ENCODE measurements at places on chromosomes 5 and 9. TPM values are rescaled to one million over a fixed set of nuclear protein-coding genes. Genes with fewer than 3 reads are reported as not detected.
A peak's percentile ranks its signal among the peaks of the same experiment; 100 is the strongest.

DNA sequence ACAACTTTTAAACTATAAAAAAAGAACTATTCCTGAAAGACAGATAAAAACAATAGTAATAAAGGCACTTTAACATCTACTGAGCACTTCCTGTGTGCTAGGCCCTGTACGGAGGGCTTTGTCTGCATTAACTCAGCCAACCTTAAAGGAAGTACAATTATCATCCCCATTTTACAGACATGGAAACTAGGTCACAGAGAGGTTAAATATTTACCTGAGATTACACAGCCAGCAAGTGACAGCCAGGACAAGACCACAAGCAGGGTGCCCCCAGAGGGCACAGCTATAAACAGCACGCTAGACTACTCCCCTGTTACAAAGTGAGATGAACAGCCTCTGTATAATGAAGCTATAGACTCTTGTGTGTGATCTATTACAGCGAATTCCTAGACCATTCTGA, 25.5 kb downstream of the DDX31 start:
- H3K4me3 ChIP-seq = no peak overlapping the region
- no peaks in the 10 kb centered on the region for H3K27me3 ChIP-seq
- DNase-seq = no peak
- H3K27ac ChIP-seq = no peak overlapping the region
- no peaks in the 10 kb centered on the region for H3K4me1 ChIP-seq
- peaks cover 86% of the 10 kb centered on the region for H3K36me3 ChIP-seq

GRCh38 chr9:12708562-12709298, 15.5 kb downstream of the TYRP1 start:
- H3K27me3 ChIP-seq = no peaks in the 10 kb centered on the region
- DNase-seq = no peak
- no peaks in the 10 kb centered on the region for H3K4me1 ChIP-seq
- H3K4me3 ChIP-seq = no peak overlapping the region

GRCh38 chr9:96071076-96071814, 195.8 kb downstream of the ERCC6L2 start:
- H3K27me3 ChIP-seq = no peaks in the 10 kb centered on the region
- no peak overlapping the region for H3K27ac ChIP-seq
- DNase-seq = no peak
- H3K36me3 ChIP-seq = no peaks in the 10 kb centered on the region
- H3K4me3 ChIP-seq = no peak overlapping the region
- no peaks in the 10 kb centered on the region for H3K4me1 ChIP-seq

GRCh38 chr9:114779352-114779845, 26.4 kb downstream of the TNFSF15 start:
- no peaks in the 10 kb centered on the region for H3K27me3 ChIP-seq
- H3K4me1 ChIP-seq = peaks cover 6% of the 10 kb centered on the region
- H3K36me3 ChIP-seq = no peaks in the 10 kb centered on the region
- no peak for DNase-seq

DNA sequence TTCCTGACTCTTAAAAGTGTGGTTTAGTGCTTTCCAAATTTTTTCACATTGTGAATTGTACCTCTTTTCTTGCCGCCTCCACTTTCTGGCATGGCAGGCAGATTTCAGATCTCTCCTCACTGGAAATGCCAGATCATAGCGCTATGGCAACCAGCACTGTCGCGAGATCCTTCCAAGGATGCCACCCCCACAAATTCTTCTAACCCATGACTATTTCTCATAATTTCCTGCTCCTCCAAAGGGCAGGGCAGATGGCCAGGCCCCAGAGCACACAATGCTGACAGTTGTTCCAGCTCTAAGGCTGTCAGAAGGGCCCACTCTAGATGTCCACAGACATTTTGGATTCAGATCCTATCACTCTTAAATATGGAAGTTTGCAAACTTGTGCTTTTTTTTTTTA, 446.2 kb upstream of the RIOK2 start:
- H3K4me1 ChIP-seq = no peaks in the 10 kb centered on the region
- H3K4me3 ChIP-seq = no peak overlapping the region
- no peak for DNase-seq
- H3K36me3 ChIP-seq = no peaks in the 10 kb centered on the region

DNA sequence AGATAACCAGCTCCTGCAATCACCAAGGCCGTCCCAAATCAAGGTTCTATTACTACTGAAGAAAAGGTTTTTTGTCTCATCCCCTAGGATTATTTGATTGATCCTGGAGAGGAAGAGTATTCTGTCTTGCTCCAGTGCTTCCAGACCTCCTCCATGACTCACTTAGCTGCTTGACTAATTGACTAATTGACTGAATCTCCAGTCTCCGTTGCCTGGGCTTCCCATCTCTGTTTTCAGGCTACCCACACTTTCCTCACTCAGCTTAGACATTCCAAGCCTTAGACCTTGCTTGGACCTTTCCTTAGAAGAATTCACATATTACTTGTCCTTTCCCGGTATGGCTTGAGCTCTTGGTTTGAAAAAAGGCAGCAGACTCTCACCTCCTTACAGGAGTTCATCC, 60.6 kb downstream of the FRMD3 start:
- H3K36me3 ChIP-seq = no peaks in the 10 kb centered on the region
- H3K27me3 ChIP-seq = no peaks in the 10 kb centered on the region
- peaks cover 3% of the 10 kb centered on the region for H3K4me1 ChIP-seq
- H3K27ac ChIP-seq = no peak overlapping the region
- H3K4me3 ChIP-seq = no peak overlapping the region

GRCh38 chr5:135016861-135017290, 17.2 kb downstream of the PITX1 start:
- H3K27ac ChIP-seq = no peak overlapping the region
- H3K4me1 ChIP-seq = no peaks in the 10 kb centered on the region
- H3K27me3 ChIP-seq = no peaks in the 10 kb centered on the region
- no peaks in the 10 kb centered on the region for H3K36me3 ChIP-seq

GRCh38 chr5:176152191-176152929, 85.9 kb upstream of the SIMC1 start:
- DNase-seq = no peak
- H3K27ac ChIP-seq = no peak overlapping the region
- no peaks in the 10 kb centered on the region for H3K4me1 ChIP-seq
- no peak overlapping the region for H3K4me3 ChIP-seq
- no peaks in the 10 kb centered on the region for H3K36me3 ChIP-seq

DNA sequence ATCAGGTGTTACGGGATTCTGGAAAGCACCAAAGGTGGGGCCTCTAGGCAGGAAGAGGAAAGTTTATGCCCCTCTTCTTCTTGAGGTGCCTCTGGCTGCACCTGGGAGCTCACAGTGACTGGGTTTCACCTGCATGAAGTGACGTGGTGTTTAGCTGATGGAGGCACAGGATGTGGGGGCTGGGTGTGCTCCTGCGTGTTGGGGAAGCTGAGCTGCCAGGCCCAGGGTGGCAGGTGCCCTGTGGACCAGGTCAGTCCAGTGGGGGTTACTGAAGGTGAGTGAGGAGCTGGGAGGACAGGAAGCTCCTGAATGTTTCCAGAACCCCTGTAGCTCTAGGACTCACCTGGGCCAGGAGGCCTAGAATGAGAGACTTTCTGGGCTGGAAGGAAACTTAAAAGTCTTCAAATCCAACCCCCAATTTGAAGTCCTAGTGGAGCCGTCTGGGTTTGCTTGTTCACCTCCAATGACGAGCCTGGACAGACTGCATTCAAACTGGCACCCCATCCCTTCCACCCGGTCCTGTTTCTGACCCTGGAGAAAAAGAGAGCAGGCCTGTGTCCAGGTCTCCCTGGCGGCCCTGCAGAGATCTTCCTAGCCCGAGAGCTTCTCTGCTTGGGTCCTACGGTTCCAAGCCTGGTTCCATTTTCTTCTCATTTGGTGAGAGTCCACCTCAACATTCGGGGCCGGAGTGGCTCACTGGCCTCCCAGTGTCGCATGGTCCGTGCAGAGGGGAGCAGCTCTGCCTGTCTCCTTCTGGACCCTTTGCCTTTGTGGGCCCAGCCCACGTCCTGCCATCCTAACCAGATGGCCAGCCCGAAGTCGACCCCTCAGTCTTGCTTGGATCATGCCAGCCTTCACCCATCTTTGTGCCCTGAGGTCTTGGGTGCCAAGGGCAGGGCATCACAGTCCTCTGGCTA, 22.3 kb downstream of the TRAF1 start:
- H3K4me1 ChIP-seq = peaks cover 80% of the 10 kb centered on the region
- DNase-seq = peak; percentile 71
- H3K36me3 ChIP-seq = peaks cover 55% of the 10 kb centered on the region
- H3K27ac ChIP-seq = peak overlapping the region; percentile 92
- no peak overlapping the region for H3K4me3 ChIP-seq
- H3K27me3 ChIP-seq = no peaks in the 10 kb centered on the region

- peaks cover 9% of the 10 kb centered on the region for H3K4me1 ChIP-seq
- no peak for DNase-seq
- H3K36me3 ChIP-seq = no peaks in the 10 kb centered on the region
- H3K4me3 ChIP-seq = no peak overlapping the region
- H3K27ac ChIP-seq = no peak overlapping the region
These were observed 24.5 kb upstream of the FOCAD start for GRCh38 chr9:20659474-20659967.

DNA sequence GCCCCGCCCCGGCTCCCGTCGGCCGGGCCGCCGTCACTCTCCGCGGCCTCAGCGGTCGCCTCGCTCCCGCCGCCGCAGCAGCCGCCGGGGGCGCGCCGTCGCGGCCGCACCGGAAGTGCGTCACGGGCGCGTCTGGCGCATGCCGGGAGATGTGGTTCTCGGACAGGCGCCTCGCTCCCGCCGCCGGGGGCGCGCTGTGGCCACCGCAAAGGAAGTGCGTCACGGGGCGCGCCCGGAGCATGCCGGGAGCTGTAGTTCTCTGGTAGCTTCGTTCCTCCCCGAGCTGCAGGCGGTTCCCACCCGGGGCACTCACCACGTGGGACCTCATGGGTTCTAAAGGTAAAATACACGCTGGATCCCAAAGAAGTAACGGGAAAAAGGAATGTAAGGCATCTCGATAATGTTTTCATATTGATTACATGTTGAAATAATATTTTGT, at the start of gene UBAC1:
TSS of gene UBAC1 (minus strand) at position 97 of the 439 bp plus-strand sequence. CDS start 211 bp downstream, outside the sequence.
- peaks cover 30% of the 10 kb centered on the region for H3K4me1 ChIP-seq
- peak; percentile 96 for DNase-seq
- H3K27me3 ChIP-seq = peaks cover 2% of the 10 kb centered on the region

- no peaks in the 10 kb centered on the region for H3K36me3 ChIP-seq
- no peak overlapping the region for H3K4me3 ChIP-seq
- H3K27ac ChIP-seq = no peak overlapping the region
- peaks cover 2% of the 10 kb centered on the region for H3K4me1 ChIP-seq
These were observed 6.1 kb upstream of the PANK3 start for GRCh38 chr5:168585119-168585856.

- H3K27ac ChIP-seq = no peak overlapping the region
- peaks cover 24% of the 10 kb centered on the region for H3K4me1 ChIP-seq
- DNase-seq = no peak
- peaks cover 35% of the 10 kb centered on the region for H3K27me3 ChIP-seq
These were observed 1.0 kb downstream of the GGTA1 start for GRCh38 chr9:121498487-121499176.

DNA sequence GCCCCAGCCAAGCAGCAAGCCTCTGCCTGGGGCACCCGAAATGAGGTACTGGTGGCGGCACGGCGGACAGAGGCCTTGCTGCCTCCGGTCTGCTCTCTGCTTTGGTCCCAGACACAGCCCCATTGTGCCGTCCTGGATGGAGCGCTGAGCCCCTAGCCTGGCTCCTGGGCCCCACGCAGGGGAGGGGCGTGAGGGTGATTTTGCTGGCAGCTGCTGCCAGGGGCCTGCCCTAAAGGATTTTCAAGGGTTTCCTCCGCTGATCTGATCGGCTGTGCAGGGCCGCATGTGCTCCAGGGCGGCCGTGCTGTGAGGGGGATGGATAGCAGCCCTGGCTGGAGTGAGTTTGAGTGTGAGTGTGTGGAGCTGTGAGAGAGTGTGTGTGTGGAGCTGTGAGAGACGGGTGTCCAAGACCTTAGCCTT, 1.3 kb downstream of the GPSM1 start:
- H3K4me1 ChIP-seq = peaks cover 26% of the 10 kb centered on the region
- H3K4me3 ChIP-seq = no peak overlapping the region
- H3K27ac ChIP-seq = no peak overlapping the region
- no peak for DNase-seq
- no peaks in the 10 kb centered on the region for H3K36me3 ChIP-seq
- H3K27me3 ChIP-seq = peaks cover 2% of the 10 kb centered on the region

- no peaks in the 10 kb centered on the region for H3K27me3 ChIP-seq
- DNase-seq = no peak
- no peaks in the 10 kb centered on the region for H3K4me1 ChIP-seq
- no peak overlapping the region for H3K27ac ChIP-seq
- H3K36me3 ChIP-seq = peaks cover 4% of the 10 kb centered on the region
- no peak overlapping the region for H3K4me3 ChIP-seq
These were observed 56.1 kb downstream of the TTLL11 start for GRCh38 chr9:122036988-122037387.

GRCh38 chr5:66538531-66538930, 57.7 kb upstream of the MAST4 start:
- no peaks in the 10 kb centered on the region for H3K27me3 ChIP-seq
- no peaks in the 10 kb centered on the region for H3K4me1 ChIP-seq
- H3K4me3 ChIP-seq = no peak overlapping the region

GRCh38 chr9:107034831-107035230, 171.9 kb downstream of the ZNF462 start:
- H3K4me3 ChIP-seq = no peak overlapping the region
- H3K4me1 ChIP-seq = no peaks in the 10 kb centered on the region
- DNase-seq = no peak
- no peaks in the 10 kb centered on the region for H3K36me3 ChIP-seq
- no peaks in the 10 kb centered on the region for H3K27me3 ChIP-seq
- H3K27ac ChIP-seq = no peak overlapping the region

The SEMA5A gene
- 2.0 TPM for total RNA-seq

The RCL1 gene
- 33.8 TPM for total RNA-seq

The BTNL8 gene
- not detected for total RNA-seq

The ANXA1 gene
- 317 TPM for total RNA-seq

The SLC34A3 gene
- total RNA-seq = not detected

The PCDH1 gene
- not detected for total RNA-seq

The CCL28 gene
- 20.9 TPM for total RNA-seq

The FRMD3 gene
- 0.53 TPM for total RNA-seq

The SKP2 gene
- 7.2 TPM for total RNA-seq

All from CD4-positive, alpha-beta T cell (primary cell).